GM13976 (cell line): ENCODE measurements at places on chromosomes 6 and 20.

- no peak for DNase-seq
These were observed 1153.1 kb upstream of the GJE1 start for GRCh38 chr6:140979642-140980091.

- no peak for DNase-seq
These were observed 295.5 kb downstream of the PLCB1 start for GRCh38 chr20:8427419-8428040.

DNA sequence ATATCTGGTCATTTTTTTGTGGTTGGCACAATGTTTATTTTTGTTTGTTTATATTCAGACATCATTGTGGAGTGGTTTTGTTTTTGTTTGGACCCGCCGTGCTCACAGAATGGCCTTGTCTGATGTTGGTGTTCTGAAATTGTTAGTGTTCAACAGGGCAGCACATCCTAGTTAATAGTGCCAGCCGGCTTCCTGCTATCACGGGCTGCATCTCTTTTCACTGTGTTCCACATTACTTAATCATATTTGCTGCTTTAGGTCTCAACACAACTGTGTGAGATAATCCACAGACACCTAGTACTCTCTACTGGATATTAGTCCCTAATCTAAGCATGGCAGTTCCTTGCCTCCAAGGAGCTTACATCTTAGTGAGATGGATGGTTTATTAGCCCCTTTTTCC is 2.8 kb upstream of the EIF2S2 start:
- no peak for DNase-seq

DNA sequence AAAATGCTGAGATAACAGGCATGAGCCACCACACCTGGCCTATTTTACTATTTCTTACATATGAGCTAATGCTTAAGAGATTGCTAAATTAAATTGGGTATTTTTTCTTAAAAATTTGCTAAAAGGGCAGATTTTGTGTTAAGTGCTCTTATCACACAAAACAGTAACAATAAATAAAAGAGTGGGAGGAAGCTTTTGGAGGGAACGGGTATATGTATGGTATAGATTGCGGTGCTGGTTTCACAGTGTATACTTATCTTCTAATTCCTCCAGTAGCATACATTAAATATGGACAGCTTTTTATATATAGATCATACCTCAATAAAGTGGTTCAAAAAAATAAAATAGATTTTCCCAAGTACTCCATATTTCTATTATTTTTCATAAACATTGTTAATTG is 39.4 kb upstream of the FABP7 start:
- DNase-seq, result no peak

- DNase-seq, result no peak
These were observed 108.8 kb downstream of the SMLR1 start for GRCh38 chr6:130935978-130936377.
